ENCODE measurements at places on chromosomes 2 and 18.

DNA sequence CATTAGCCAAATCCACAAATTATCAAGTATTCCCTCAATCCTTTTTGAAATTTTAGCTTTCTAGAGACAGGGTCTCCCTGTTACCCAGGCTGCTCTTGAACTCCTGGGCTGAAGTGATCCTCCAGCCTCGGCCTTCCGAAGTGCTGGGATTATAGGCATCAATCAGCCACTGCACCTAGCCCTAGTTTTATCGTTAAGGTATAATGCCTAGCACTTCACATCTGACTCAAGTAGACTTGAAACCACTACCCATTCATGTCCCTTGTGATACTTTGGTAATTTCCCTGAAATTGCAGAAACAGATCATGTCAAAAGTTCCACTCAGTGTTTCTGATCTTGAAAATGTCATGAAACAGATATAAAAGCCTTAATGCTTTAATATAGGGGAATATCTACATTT lies 26.3 kb downstream of the MEX3C start:
- DNase-seq, result no peak

DNA sequence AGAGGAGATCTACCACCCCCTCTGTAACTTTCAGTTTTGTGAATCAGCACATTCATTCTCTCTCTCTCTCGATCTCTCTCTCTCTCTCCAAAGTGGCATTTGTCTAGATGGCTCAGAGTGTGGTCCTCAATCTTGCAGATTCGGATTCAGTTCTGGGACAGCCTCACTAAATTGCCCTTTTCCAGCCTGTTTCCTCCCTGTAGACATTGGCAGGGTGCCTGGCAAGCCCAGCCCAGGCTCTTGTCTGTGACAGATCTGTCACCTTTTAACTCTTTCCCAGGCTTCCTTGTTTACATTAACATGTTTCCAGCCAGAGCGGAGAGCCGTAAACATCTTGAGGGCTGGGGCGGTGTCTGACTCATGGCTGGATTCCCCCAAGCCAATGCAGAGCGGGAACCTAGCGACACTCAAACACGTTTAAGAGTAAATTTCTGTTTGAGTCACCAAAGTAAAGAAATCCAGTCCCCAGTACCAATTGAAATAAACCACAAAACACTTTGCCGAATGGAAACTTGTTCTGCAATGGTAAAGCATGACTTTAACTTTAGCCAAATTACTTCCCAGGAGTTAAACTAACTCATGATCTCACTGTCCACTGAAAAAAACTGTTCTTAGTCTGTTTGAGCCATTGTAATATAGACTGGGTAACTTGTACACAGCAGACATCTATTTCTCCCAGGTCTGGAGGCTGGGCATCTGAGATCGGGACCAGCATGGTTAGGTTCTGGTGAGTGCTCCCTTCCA lies 6.6 kb upstream of the CYP27C1 start:
- DNase-seq, result no peak

DNA sequence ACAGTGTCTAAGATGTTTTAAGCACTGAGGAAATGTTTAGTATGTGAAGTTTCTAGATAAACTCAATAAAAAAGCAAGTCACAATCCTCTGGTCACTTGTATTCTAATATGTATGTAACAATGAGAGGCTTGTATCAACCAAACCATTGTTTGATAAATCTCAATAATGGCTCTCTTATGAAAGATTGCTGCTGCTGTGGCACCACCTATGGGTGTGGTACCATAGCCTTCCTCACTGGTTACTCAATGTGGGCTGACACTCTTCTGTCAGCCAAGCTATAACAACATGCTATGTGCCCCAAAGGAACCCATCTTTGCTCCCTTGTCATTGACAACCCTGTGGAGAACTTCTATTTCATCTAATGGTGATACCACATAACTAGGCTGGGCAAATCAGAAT lies 12.6 kb upstream of the RAB1A start:
- no peak for DNase-seq

GRCh38 chr2:105915005-105915558 lies 170.4 kb downstream of the NCK2 start:
- DNase-seq, result no peak

DNA sequence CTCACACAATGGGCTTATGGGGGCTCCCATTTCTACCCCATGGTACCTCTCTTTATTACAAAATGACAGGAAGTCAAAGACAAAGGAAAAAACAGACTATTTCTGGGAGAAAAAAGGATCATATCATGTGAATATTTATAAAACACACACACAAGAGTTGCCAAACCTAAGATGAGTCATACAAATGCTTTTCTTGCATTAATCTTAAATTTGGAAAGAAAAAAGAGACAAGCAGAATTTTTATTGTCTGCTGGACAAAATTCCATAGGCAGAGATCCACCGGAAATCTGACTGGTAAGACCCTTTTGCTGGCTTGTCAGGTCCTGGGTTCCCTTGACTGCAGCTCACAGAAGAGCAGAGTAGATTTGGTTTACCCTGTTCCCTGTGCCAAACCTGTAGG lies 1732.3 kb upstream of the PIK3C3 start:
- DNase-seq, result no peak

- no peak for DNase-seq
Measured at GRCh38 chr2:239644011-239644410, 243.2 kb upstream of the HDAC4 start.

DNA sequence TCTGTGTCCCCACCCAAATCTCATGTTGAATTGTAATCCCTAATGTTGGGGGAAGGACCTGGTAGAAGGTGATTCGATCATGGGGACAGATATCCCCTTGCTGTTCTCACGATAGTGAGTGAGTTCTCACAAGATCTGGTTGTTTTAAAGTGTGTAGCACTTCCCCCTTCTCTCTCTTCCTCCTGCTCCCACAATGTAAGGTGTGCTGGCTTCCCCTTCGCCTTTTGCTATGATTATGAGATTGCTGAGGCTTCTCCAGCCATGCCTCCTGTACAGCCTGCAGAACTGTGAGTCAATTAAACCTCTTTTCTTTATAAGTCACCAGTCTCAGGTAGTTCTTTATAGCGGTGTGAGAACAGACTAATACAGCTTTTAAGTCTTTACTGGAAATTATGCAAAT lies 193.3 kb upstream of the RBBP8 start:
- no peak for DNase-seq

DNA sequence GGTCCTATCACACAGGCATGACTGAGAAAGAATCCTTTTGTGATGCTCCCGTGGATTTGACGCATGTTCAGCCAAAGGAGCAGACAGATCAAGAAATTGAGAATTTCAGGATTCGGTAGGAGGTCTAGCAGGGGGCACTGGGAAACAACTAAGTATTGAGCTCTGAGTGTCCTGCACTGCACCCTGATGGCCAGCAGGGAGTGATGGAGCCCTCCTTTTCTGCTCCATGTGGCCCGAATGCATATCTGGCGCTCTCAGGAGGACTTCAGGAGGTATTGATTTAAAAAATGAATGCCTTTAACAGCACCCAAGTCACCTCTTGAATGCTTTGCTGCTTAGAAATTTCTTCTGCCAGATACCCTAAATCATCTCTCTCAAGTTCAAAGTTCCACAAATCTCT lies 58.0 kb downstream of the ZNF519 start:
- no peak for DNase-seq

- DNase-seq, result peak; percentile 39
Measured at GRCh38 chr18:23136326-23137096, 1.2 kb downstream of the CABLES1 start.

DNA sequence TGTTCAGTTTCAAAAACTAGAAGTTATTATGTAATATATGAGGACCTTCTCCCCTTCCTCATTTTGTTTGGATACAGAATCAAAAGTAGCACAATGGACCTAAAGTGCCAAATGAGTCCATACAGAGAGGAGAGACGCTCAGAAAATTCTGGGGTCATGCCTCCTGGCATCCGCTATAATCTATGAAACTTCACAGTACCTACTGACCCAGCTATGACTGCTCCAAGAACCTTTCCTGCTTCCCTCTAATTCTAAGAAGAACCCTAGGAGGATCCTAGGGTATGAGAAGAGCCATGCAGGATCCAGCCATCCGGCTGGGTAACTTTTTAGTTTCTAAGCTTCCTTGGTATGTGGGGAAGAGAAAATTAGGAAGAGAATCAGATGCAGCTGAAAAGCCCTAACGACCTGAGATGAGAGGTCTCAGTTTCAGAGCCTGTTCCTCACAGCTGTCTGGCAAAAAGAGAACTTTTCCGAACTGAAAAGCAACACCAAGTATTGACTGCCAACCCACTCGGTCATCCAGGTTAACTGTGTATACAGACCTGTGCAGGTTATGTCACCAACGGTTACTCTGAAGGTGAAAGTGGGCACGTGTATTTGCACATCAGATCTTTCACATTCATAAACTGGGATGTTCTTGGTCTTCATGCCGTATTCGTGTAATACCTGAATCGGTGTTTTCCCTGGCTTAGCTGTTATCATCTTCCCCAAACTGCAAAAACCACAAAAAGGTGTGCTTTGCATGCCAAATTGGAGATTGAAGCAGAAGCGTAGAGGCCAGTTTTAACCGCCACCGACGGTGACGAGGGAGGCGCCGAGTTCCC lies 1.1 kb downstream of the PRKRA start:
- no peak for DNase-seq

DNA sequence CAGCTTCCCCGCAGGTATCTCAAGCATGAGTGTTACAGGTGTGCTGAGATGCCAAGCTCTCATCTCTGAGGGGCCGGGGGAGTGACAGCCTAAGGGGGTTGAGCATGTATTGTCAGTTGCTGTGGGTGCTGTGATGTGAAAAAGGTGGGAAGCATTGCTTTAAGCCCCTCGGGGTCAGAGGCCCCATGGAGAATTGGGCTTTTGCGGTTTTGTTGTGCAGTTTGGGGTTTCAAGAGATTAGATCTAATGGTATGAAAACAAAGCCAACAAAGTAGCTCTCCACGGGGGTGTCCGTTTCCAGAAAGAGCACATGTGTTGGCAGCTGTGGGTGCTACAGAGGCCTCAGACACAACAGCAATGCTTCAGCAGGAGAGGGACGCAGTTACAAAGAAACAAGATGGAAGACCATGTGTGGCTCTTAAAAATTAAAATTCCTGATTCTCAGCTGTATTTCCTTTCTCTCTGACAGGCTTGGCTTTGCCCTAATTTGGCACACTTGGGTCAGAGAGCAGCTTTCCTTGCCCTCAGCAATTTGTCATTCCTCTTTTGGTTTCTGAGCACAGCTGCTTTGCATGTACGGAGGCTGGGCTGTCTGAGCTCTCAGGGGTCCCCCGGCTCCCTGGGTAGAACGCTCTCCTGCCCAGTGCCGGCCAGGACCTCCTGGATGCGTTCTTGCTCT lies 69.9 kb downstream of the TMEM247 start:
- no peak for DNase-seq
